MM.1S (cell line): ENCODE measurements at places on chromosomes 13 and 19.
A peak's percentile ranks its signal among the peaks of the same experiment; 100 is the strongest.

GRCh38 chr19:16018801-16019551 lies 57.3 kb upstream of the TPM4 start:
- H3K27me3 ChIP-seq, result peaks cover 49% of the 10 kb centered on the region
- DNase-seq, result no peak
- no peak overlapping the region for H3K4me3 ChIP-seq
- no peaks in the 10 kb centered on the region for H3K36me3 ChIP-seq
- no peak overlapping the region for H3K27ac ChIP-seq

GRCh38 chr13:100063333-100063732 lies 25.6 kb upstream of the PCCA start:
- no peaks in the 10 kb centered on the region for H3K36me3 ChIP-seq
- no peaks in the 10 kb centered on the region for H3K4me1 ChIP-seq
- no peaks in the 10 kb centered on the region for H3K27me3 ChIP-seq
- no peak for DNase-seq

GRCh38 chr19:39740395-39740794 lies 2.6 kb upstream of the CLC start:
- H3K36me3 ChIP-seq, result no peaks in the 10 kb centered on the region
- peak; percentile 21 for DNase-seq
- H3K4me1 ChIP-seq, result peaks cover 9% of the 10 kb centered on the region
- H3K27me3 ChIP-seq, result no peaks in the 10 kb centered on the region

DNA sequence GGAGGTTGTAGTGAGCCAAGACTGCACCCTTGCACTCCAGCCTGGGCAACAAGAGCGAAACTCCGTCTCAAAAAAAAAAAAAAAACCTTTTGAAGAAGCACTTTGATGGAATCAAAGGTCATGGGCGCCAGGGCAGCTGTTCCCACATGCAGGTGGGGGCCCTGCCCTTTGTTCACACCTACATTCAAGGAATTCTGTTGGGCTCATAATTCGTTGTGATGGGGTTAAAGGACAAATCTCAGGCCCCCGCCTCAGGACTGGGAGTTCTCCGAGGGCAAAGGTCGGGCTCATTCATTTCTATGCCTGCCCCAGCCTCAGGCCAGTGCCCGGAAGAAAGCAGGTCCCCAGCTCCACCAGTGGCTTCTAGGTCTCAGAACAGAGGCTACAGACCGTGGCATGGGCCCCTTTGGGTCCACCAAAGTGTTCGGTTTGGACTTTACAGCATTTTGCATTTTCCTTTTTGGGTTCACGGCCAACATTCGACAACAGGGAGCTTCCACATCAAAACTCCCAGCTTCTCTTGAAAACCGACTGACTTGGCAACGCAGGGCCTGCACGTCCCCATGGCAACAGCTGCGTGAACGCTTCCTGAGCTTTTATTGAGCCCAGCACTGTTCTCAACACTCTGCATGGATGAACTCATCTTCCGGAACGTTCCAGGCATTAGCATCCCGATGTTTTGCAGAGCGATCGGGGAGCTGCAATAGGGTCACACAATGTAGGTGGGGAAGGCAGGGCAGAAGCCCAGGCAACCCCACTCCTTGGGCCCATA lies 10.1 kb upstream of the GTF2F1 start:
- no peaks in the 10 kb centered on the region for H3K36me3 ChIP-seq
- no peaks in the 10 kb centered on the region for H3K4me1 ChIP-seq
- H3K27ac ChIP-seq, result no peak overlapping the region
- peaks cover 3% of the 10 kb centered on the region; the same call in 1 of the 2 replicates for H3K27me3 ChIP-seq
- no peak overlapping the region for H3K4me3 ChIP-seq

GRCh38 chr13:24282256-24282655 lies 27.1 kb upstream of the C1QTNF9 start:
- H3K4me1 ChIP-seq, result no peaks in the 10 kb centered on the region
- DNase-seq, result no peak
- no peaks in the 10 kb centered on the region for H3K27me3 ChIP-seq
- no peak overlapping the region for H3K4me3 ChIP-seq

DNA sequence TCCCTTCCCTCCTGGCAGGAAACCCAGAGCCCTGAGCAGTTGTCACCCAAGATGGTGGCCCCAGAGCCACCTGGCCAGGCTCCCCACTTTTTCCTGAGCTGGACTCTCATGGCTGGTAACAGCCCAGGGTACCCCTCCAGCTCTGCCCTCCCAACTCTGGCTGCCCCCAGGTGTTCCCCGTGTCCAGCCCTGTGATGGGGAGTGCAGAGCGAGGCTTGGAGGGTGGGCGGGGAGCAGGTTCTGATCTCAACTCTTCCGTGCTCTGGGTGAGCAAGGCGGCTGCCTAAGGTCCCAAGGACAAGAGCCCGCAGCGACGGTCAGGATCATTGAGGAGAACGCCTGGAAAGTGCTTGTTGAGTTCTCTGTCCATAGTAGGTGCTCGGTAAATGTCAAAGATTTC lies 54.7 kb upstream of the GAS6 start:
- H3K27me3 ChIP-seq, result no peaks in the 10 kb centered on the region
- H3K4me1 ChIP-seq, result no peaks in the 10 kb centered on the region
- no peak for DNase-seq
- no peak overlapping the region for H3K4me3 ChIP-seq

GRCh38 chr19:50427997-50428425 lies 4.7 kb upstream of the MYBPC2 start:
- H3K36me3 ChIP-seq, result no peaks in the 10 kb centered on the region
- H3K4me3 ChIP-seq, result peak overlapping the region; percentile 22; the same call in 1 of the 2 replicates
- H3K27ac ChIP-seq, result no peak overlapping the region
- peaks cover 13% of the 10 kb centered on the region for H3K4me1 ChIP-seq

DNA sequence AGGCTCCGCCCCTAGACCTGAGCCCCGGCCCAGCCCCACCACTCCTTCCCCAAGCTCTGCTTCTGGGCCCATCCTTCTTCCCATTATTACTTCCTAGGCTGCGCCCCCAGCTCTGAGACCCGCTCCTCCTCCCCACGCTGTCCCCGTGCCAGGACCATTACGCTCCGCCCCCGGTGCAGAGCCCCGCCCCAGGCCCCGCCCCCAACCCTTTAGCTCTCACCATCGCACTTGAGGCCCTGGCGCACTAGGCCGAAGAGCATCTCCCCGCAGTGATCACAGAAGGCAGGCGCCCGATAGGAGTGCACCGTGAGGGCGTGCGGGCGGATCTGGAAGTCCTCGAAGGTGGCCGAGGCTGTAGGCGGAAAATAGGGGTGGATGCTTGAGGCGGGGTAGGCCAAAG lies 6.2 kb downstream of the PRKD2 start:
- H3K27ac ChIP-seq, result no peak overlapping the region
- 0 out of 2 replicates have a peak, but pooled peaks cover 3% of the 10 kb centered on the region for H3K36me3 ChIP-seq
- H3K4me3 ChIP-seq, result no peak overlapping the region
- H3K27me3 ChIP-seq, result no peaks in the 10 kb centered on the region

- DNase-seq, result no peak
- no peak overlapping the region for H3K4me3 ChIP-seq
- peaks cover 10% of the 10 kb centered on the region for H3K4me1 ChIP-seq
- H3K36me3 ChIP-seq, result no peaks in the 10 kb centered on the region
These were observed 816.2 kb upstream of the ATXN8OS start for GRCh38 chr13:69291292-69291906.

GRCh38 chr19:50500060-50500752 lies 10.8 kb downstream of the JOSD2 start:
- no peaks in the 10 kb centered on the region for H3K4me1 ChIP-seq
- H3K4me3 ChIP-seq, result no peak overlapping the region
- H3K27ac ChIP-seq, result no peak overlapping the region
- no peaks in the 10 kb centered on the region for H3K27me3 ChIP-seq

- 0 out of 2 replicates have a peak, but pooled peaks cover 4% of the 10 kb centered on the region for H3K36me3 ChIP-seq
- peak overlapping the region; percentile 98 for H3K4me3 ChIP-seq
- DNase-seq, result no peak
- no peak overlapping the region for H3K27ac ChIP-seq
- no peaks in the 10 kb centered on the region for H3K27me3 ChIP-seq
- H3K4me1 ChIP-seq, result peaks cover 22% of the 10 kb centered on the region
These were observed 668 bp upstream of the ARHGAP45 start for GRCh38 chr19:1066251-1066747.

DNA sequence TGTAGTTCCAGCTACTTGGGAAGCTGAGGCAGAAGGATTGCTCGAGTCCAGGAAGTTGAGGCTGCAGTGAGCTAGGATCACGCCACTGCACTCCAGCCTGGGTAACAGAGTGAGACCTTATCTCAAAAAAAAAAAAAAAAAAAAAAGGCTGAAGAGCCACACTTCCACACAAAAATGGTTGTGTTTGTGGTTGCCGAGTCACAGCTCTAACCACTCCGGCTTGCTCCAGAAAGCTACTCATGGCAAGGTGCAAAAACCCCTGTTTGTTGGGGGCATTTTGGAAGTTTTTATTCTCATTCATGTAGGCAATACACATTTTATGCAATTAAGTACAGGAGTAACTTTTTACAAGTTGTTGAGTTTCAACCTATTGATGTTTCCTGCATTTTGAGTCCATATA lies 93.5 kb downstream of the INSR start:
- no peak overlapping the region for H3K4me3 ChIP-seq
- H3K4me1 ChIP-seq, result no peaks in the 10 kb centered on the region
- DNase-seq, result no peak
- H3K27ac ChIP-seq, result no peak overlapping the region
- H3K27me3 ChIP-seq, result no peaks in the 10 kb centered on the region

DNA sequence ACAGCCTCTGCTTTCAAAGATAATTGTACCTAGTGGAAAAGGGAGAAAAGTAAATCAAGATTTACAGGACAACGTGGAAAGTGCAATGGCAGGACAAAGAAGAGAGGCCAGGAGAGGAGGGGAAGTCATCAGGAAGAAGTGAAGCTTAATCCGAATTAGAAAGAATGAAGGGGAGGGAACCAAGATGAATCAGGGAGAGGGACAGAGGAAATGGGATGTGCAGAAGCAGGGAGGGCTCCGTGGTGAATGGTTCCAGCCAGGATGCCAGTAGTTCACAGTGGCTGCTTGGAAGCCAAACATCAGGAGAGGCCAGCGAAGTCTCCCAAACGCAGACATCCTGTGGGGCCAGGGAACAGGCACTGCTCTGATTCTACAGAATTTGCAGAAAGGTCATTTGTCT lies 144.4 kb downstream of the LIG4 start:
- no peak overlapping the region for H3K4me3 ChIP-seq
- H3K27me3 ChIP-seq, result no peaks in the 10 kb centered on the region
- H3K36me3 ChIP-seq, result no peaks in the 10 kb centered on the region
- H3K4me1 ChIP-seq, result no peaks in the 10 kb centered on the region

GRCh38 chr19:16670291-16670690 lies 9.4 kb downstream of the TMEM38A start:
- no peaks in the 10 kb centered on the region for H3K27me3 ChIP-seq
- no peak overlapping the region for H3K4me3 ChIP-seq
- no peaks in the 10 kb centered on the region for H3K4me1 ChIP-seq
- DNase-seq, result no peak

DNA sequence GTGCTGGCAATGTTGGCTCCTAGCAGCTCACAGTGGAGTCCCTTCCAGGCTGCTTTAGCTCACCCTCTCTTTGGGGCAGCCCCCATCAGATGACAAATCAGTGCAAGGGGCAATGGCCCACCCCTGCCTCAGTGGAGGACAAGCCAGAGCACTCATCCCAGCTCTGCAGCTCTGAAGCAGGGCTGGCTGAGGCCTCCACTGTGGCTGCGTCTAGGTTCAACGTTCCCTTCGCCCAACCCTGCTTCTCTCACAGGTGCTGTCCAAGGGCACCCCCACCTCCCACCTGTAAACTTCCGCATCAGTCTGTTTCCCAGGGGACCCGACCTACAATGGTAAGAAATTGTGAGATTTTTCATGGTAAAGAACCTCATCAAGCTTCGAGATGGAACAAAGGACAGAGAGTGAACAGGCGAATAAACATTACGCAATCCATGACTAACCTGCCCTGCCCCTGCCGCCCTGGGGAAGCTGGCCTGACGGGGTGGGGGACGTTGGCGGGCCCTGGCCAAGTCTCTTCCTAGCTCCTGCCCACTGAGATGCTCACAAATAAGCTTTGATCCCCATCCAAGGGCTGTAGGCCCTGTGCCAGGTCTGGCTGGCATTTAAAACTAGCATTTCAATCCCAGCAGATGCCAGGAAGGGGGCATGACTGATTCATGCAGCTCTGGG lies 40.5 kb downstream of the DZIP1 start:
- H3K4me1 ChIP-seq, result peaks cover 14% of the 10 kb centered on the region
- H3K27ac ChIP-seq, result no peak overlapping the region
- no peaks in the 10 kb centered on the region for H3K27me3 ChIP-seq
- no peak overlapping the region for H3K4me3 ChIP-seq

DNA sequence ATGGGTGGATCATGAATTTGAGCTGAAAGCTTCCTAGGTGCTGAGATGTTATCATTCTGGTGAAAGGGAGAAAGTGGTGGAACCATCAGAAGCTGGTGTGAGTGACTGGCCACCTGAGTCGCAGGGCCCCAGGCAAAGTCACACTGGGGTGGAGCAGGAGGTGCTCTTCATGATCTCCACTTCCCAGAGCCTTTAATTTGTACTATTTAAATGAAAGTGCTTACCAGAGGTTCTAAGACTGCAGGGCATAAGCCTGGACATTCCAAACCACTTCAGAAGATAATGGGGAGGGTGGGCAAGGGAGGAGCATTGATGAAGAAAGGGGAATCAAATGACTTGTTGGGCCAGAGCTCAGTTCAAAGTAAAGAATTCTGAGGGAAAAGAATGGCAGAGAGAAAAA lies 156.1 kb downstream of the RGCC start:
- no peak for DNase-seq
- H3K27ac ChIP-seq, result no peak overlapping the region
- no peaks in the 10 kb centered on the region for H3K27me3 ChIP-seq
- H3K4me1 ChIP-seq, result no peaks in the 10 kb centered on the region
- H3K36me3 ChIP-seq, result no peaks in the 10 kb centered on the region
- no peak overlapping the region for H3K4me3 ChIP-seq

DNA sequence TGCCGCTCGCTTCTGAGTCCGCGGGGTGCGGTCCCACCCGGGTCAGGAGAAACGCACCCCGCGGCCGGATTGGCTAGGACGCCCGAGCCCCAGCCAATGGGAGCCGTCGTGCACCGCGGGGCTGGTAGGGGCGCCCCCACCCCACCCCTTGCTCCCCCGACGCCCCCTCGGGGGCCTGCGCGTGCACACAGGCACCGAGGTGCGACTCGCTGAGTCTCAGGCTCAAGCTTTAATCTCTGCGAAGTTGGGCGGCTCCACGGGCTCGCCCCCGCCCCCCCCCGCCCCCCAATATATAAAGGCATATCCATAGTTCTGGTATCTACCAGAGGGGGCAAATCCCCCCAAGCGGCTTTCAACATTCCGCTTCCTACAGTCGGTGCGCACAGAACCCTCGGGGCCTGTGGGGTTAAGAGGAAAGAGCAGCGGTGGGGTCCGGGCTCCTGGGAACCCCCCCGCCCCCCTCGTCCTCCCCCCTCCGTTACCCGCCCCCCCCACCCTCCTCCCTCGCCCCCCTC lies at the start of gene COX6B2:
Gene COX6B2 (minus strand): TSS at position 22 of the 515 bp plus-strand sequence. CDS start 198 bp downstream, outside the sequence.
- no peak for DNase-seq
- H3K27me3 ChIP-seq, result peaks cover 66% of the 10 kb centered on the region
- peaks cover 5% of the 10 kb centered on the region for H3K4me1 ChIP-seq
- H3K27ac ChIP-seq, result no peak within 1 kb of the TSS
- peak within 1 kb of the TSS; percentile 34; the same call in 1 of the 2 replicates for H3K4me3 ChIP-seq

GRCh38 chr19:32573492-32573794 lies 7.5 kb upstream of the PDCD5 start:
- H3K36me3 ChIP-seq, result no peaks in the 10 kb centered on the region
- no peak overlapping the region for H3K4me3 ChIP-seq
- H3K27ac ChIP-seq, result no peak overlapping the region
- H3K4me1 ChIP-seq, result no peaks in the 10 kb centered on the region
- DNase-seq, result no peak

GRCh38 chr13:95494082-95494681 lies 58.3 kb upstream of the CLDN10 start:
- H3K27me3 ChIP-seq, result no peaks in the 10 kb centered on the region
- no peak overlapping the region for H3K4me3 ChIP-seq
- H3K36me3 ChIP-seq, result no peaks in the 10 kb centered on the region
- peak; percentile 65 for DNase-seq
